Activated CD4-positive, alpha-beta T cell treated with anti-CD3 and anti-CD28 coated beads, Interleukin-2, amount 50 U/mL, for 4 hours (primary cell): ENCODE measurements at places on chromosomes 12 and 14.

DNA sequence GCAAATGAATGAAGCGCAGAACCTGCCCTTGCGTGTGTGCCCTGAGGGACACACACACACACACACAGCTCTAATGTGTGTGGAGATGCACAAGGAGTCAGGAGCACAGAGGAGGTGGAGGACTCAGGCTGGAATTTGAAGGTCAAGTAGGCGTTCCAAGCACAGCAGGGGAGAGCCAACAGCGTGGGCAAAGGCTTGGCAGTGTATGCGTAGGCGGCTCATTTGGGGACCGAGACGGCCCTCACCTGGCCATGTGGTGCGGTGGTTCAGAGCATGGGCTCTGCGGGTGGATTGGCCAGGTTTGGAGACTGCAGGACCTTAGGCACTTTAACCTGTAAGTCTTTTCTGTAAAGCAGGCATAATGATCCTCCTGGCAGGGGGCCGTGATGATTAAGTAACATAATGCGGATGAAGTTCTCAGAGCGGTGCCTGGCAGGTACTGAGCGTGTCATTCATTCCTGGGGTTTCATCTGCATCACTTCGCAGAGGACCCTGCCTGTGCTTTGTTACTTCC lies 69.5 kb upstream of the SLC24A4 start:
- no peak for DNase-seq

DNA sequence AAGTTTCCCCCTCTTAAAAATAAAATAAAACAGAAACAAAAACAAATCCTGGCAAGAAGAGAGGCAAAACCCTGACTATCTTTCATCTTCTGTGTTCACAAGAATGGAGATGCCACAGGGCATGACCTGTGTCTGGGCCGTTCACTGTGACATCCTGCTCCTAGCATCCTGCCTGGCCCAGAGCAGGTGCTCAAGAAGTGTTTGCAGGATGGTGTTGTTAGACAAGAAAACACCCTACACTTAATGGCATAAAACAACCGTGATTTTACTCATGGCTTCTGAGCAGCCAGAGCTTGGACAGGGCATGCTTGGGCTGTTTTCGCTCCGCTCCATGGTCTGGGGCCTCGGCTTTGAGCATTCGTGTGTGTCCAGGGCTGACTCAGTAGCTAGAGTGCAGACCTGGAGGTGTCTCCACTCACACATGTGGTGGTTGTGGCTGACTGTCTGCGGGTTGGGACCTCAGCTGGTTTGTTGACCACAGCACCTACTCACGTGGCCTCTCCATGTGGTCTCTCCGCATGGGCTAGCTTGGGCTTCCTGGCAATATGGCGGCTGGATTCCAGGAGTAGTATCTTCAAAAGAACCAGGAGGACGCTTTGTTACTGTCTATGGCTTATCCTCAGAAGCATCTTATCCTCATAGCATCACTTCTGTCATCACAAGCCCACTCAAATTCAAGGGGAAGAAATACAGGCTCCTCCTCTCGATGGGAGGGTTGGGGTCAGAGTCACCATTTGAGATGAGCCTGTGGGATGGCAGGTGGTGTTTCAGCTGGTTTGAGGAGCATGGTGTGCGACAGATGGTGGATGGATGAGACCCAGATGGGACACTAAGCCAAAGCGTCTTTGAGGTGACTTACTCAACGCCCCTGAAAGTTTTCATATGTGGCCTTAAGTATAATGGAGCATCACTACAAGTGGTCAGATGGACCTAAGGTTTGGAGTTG lies 33.2 kb upstream of the FZD10 start:
- no peak for DNase-seq

GRCh38 chr12:56120158-56120846 lies 2.2 kb downstream of the ZC3H10 start:
- DNase-seq, result no peak

- DNase-seq, result no peak
Observed at GRCh38 chr12:125021096-125021495, 27.7 kb downstream of the BRI3BP start.

GRCh38 chr12:109943811-109944210 lies 43.7 kb downstream of the TCHP start:
- DNase-seq, result no peak

DNA sequence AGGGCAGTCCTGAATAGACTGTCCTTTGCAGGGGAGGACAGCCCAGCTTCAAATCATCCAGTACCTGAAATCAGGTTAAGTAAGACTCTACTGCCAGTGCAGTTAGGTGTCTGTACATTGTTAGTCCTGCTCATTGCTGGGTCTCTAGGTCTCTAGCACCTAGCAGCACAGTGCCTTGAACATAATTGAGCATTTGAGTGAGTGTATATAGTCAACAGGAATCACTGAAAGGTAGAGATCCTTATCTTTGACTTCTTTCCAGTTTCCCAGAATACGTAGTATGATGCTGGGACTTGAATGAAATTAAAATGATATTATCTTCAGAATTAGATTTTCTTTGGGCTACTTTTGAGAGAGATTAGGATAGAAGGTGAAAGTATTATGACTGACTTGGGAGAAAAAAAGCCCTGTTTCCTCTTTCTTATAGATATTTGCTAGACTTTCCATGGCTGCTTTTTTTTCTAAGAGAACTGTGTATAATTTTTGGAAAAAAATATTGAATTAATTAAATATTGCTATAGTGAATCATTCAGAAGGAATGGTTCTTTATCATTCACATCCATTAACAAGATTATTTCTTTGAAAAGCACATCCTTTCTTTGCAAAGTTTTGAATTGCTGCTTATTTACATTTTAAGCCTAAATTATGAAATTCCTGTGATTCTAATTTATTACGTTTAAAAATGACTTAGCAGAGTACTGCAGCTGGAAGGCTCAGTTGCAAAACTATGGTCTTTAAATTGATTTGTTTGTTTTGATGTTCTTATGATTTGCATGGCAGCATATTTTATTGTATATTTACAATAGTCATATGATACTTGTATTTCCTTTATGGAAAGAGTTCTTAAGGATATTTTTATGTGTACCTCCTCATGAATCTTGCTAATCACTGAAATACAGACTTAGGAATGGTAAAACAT lies 51.6 kb downstream of the PPP4R4 start:
- DNase-seq, result no peak

DNA sequence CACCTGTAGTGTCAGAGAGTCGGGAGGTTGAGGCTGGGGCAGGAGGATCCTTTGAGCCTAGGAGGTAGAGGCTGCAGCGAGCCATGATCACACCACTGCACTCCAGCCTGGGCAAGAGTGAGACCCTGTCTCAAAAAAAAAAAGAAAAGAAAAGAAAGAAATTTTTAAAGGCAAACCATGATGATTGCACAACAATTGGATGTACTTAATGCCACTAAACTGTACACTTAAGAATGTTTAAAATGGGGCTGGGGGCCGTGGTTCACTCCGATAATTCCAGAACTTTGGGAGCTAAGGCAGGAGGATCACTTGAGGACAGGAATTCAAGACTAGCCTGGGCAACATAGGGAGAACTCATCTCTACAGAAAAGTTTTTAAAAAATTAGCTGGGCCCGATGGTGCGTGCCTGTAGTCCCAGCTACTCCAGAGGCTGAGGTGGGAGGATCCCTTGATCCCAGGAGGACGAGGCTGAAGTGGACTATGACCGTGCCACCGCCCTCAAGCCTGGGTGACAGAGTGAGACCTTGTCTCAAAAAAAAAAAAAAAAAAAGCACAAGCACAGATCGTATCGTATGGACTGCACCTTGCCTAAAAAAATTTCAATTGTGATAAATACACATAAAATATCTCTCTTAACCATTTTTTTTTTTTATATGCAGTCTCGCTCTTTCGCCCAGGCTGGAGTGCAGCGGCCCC lies 32.7 kb downstream of the JAG2 start:
- DNase-seq, result no peak
